Right lung (tissue), 10 donors: ENCODE measurements at places on chromosomes 11 and 22.

- no peak for DNase-seq
Measured at GRCh38 chr22:28348613-28349609, 330.7 kb downstream of the TTC28 start.

- no peak for DNase-seq
Measured at GRCh38 chr22:23531966-23532705, 48.0 kb downstream of the IGLL1 start.

DNA sequence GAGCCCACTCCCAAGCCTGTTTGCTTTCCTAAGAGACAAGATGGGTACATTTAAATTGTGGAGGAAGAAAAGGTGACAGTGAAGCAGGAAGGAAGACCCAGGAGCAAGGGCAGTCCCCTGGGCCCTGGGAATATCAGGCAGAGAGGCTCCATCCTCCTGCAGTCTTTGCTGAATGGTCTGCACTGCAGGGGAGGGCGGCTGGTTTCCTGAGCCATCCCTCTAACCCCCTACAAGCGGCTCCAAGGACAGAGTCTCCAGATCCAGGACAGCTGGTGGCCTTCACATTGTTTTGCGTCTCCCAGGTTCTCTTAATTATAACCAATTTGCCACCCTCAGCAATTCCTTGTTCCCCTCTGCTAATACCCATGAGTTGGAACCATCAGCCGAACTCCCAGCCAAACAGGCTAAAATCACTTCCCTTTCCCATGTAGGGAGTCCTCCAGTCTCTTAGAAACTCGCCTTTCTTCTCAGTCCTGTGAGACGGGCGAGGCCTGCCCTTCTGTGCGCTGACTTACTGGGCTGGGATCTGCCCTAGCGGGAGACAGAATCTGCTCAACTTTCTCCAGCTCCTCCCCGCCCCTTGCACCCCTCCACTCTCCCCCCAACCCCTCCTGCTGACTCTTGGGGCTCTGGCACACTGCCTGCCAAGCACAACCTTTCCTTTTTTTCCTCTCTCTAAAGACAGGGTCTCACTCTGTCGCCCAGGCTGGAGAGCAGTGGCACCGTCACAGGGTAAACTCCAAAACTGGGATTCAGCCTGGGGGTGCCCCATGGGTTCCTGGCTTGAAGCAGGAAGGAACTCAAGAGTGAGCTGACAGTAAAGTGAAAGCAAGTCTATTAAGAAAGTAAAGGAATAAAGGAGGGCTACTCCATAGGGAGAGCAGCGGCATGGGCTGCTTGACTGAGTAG is 53.4 kb upstream of the EMID1 start:
- DNase-seq, result peak; percentile 32

DNA sequence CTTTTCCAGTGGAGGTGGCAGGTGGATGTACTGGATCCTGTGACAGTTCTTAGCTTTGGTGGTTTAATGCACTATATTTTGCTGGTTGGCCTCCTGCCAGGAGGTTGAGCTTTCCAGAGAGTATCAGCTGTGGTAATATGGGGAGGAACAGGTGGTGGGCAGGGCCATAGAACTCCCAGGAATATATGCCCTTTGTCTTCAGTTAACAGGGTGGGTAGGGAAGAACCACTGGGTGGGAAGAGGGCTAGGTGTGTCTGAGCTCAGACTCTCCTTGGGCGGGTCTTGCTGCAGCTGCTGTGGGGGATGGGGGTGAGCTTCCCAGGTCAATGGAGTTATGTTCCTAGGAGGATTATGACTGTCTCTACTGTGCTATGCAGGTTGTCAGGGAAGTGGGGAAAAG is 203.8 kb downstream of the DLG2 start:
- no peak for DNase-seq

- no peak for DNase-seq
Measured at GRCh38 chr11:126328938-126329643, 25.2 kb downstream of the DCPS start.

GRCh38 chr11:113685654-113686359 is 20.3 kb downstream of the TMPRSS5 start:
- DNase-seq, result no peak
